Ovary (tissue), 10 donors: ENCODE measurements at places on chromosomes 11 and 22. TPM values are rescaled to one million over a fixed set of nuclear protein-coding genes. Genes with fewer than 3 reads are reported as not detected.

DNA sequence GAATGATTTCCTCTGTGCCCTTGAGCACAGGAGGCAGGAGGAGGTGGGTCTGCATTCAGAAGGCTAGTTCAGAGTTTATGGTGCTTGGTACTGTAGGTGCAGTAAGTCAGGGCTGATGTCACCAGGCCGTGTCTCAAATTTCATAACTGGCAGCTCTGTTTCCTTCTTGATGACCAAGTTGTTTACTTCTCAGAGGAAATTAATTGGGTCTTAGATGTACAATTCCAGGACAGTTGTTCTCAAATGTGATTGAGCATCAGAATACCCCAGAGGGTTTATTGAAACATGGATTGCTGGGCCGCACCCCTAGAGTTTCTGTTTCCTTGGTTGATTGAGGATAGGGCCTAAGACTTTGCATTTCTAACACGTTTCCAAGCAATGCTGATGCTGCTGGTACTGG lies 6.2 kb downstream of the AMOTL1 start:
- DNase-seq, result no peak

Gene LBHD1
- 4.6 TPM for total RNA-seq

- DNase-seq, result no peak
Observed at GRCh38 chr11:70544774-70545609, 146.7 kb downstream of the CTTN start.

GRCh38 chr11:109426442-109427240 lies 4.7 kb downstream of the C11orf87 start:
- no peak for DNase-seq

DNA sequence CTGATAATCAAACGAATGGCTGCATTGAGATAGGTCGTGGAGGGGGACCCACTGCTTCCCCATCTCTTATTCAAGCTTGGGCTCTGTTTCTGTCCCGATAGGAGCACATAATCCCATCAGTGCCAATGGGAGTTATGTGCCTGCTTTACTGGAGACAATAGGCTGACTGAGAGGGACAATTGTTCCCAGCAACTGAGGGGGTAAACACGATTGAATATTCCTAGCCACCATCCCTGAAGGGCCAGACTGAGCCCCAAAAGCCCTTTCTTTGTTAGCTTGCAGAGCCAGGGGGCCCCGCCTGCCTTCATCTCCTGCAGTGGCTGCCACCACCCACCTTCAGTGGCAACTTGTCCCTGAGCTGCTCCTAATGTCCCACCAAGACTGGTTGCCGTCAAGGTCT lies 172.8 kb upstream of the NAV2 start:
- no peak for DNase-seq
